ENCODE measurements at places on chromosomes 13 and 19.

DNA sequence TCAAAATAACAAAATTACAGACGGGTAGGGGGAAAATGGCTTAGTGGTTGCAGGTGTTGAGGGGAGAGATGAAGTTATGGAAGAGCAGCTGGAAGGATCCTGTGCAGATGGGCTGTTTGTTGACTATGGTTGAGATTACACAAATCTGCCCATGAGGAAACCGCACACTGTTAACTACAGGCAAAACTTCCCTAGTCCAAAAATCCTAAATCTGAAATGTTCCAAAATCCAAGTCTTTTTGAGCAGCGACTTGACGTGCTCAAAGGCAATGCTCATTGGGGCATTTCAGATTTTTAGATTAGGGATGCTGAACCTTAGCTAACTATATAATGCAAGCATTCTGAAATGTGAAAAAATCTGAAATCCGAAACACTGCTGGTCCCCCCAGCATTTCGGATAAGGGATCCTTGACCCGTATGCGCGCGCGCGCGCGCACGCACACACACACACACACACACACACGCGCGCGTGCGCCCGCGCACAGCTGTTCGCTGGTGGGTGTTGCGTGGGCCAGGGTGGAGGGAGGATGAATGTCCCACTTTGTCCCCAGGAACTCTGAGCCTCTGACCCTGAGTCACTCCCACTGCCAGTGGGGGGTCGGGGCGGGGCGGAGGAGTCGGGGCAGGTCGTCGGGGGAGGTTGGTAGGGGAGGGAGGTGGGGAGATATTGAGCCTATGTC, 6.8 kb downstream of the F2RL3 start:
- DNase-seq, result no peak

GRCh38 chr13:25649001-25649633, 277.3 kb downstream of the ATP8A2 start:
- no peak for DNase-seq

GRCh38 chr13:100534147-100534843, 54.3 kb downstream of the GGACT start:
- no peak for DNase-seq

- DNase-seq, result no peak
These were observed 3.3 kb downstream of the CRB3 start for GRCh38 chr19:6467384-6467783.

DNA sequence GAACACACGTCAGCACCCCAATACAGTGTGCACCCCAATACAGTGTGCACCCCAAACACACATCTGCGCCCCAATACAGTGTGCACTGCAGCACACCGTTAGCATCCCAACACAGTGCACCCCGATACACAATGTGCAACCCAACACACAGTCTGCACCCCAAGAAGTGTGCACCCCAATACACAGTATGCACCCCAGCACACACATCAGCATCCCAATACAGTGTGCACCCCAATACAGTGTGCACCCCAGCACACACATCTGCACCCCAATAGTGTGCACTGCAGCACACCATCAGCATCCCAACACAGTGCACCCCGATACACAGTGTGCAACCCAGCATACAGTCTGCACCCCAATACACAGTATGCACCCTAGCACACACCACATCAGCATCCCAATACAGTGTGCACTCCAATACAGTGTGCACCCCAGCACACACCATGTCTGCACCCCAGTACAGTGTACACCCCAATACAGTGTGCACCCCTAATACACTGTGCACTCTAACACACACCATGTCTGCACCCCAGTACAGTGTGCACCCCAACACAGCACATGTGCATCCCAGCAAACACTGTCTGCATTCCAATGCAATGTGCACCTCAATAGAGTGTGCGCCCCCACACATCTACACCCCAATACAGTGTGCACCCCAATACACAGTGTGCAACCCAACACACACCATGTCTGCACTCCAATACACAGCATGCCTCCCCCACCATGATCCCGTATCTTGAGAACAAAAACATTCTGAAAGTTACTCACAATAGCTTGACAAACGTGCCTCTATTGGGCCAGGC, 855 bp upstream of the CARS2 start:
- DNase-seq, result peak; percentile 37

- DNase-seq, result peak; percentile 45
These were observed 116.8 kb upstream of the CACNA1A start for GRCh38 chr19:13622766-13623715.

DNA sequence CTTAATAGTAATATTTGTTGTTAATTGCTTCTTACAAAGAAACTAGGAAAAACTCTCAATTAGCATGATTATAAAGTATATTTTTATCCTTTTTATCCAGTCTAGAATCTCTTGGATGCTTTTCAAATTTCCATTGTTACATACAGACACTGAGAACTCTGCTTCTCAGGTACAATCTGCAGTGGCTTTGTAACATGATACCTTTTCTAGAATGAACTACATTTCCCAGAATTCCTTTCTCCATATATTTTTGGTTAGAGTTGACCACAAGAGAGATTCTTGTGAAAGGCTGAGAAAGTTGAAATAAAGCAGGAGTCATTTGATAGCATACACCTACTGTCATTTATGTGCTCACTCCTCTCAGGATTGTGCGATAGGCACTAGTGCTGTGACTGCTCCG, 148.6 kb downstream of the SLITRK6 start:
- DNase-seq, result peak; percentile 46

DNA sequence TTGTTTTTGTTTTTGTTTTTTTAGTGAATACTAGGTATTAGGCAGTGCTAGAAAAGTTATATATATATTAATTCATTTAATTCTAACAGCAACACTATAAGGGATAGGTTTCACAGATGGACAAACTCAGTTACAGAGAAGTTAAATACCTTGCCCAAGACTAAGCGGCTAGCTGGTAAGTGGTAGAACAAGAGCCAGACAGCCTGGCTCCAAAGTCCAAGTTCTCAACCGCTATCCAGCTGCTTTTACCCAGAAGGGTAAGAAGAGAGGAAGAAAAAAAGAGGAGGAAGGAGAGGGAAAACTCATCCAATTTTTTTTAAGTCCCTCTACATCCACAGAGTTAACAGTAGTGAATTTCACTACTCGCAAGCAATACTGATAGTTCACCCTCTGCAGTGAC, 217.0 kb downstream of the SPRY2 start:
- DNase-seq, result peak; percentile 8

GRCh38 chr13:75357576-75358289, 124.2 kb downstream of the TBC1D4 start:
- DNase-seq, result peak; percentile 86

DNA sequence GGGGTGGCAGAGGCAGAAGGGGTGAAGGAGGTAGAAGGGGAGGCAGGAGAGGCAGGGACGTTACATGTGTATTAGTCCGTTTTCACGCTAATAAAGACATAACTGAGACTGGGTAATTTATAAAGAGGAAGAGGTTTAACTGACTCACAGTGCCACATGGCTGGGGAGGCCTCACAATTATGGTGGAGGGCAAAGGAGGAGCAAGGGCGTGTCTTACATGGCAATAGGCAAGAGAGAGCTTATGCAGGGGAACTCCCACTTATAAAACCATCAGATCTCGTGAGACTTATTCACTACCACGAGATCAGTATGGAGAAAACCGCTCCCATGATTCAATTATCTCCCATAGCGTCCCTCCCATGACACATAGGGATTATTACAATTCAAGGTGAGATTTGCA, 19.0 kb upstream of the ACOD1 start:
- no peak for DNase-seq

DNA sequence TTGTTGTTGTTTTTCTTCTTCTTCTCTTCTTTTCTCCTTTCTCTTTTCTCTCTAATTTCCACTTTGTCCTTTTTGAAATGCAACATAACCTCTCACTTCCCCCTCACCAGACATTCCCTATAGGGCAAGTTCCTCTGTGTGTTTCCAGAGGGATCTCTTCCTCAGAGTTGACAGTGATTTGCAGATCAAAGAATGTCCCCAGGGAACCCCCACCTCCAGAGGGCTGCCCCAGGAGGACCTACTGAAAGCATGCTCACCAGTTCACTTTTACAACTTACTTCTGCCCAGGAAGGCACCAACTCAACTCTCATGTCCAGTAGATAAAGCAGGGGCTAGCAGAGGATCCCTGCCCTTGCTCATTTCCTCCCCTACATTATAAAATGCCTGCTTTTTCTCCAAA, 1648.0 kb downstream of the PCDH9 start:
- peak; percentile 61 for DNase-seq

- peak; percentile 93 for DNase-seq
These were observed 4.1 kb upstream of the CD79A start for GRCh38 chr19:41872775-41873647.

GRCh38 chr13:108426893-108427292, 157.4 kb downstream of the TNFSF13B start:
- no peak for DNase-seq

- DNase-seq, result peak; percentile 44
These were observed 2.7 kb downstream of the ADGRE5 start for GRCh38 chr19:14383661-14384555.

DNA sequence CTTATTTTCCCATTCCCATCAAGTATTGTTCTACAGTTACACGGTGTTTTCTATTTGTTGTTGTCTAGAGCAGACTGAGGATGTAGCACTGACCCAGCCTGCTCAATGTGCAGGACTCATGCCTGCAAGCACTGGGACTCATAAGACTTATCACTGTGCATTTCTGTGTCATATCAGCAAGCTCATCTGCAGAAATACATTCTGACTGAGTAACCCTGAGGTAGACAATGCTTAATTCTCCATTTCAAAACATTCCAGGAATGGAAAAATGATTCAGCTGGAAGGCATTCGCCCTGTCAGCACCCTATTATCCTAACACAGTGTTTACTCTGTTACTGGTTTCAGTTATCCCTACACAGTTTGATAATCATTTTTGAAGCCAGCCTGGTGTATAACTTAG, 2506.4 kb downstream of the PCDH9 start:
- peak; percentile 73 for DNase-seq

GRCh38 chr13:103055166-103055565, 11.1 kb downstream of the SLC10A2 start:
- no peak for DNase-seq

GRCh38 chr13:47564041-47564440, 437.0 kb downstream of the SUCLA2 start:
- peak; percentile 77 for DNase-seq

- no peak for DNase-seq
These were observed 174.7 kb downstream of the GPC5 start for GRCh38 chr13:91572944-91573598.

- no peak for DNase-seq
These were observed 127.6 kb upstream of the IRS2 start for GRCh38 chr13:109913936-109914510.

- DNase-seq, result no peak
These were observed 418.2 kb downstream of the KLF12 start for GRCh38 chr13:73715911-73716510.

- DNase-seq, result no peak
These were observed 306.8 kb downstream of the DCLK1 start for GRCh38 chr13:35824395-35824794.

- no peak for DNase-seq
These were observed 35.8 kb downstream of the VSTM2B start for GRCh38 chr19:29561601-29562000.

GRCh38 chr13:33721724-33722123, 96.2 kb upstream of the RFC3 start:
- DNase-seq, result no peak

- DNase-seq, result no peak
These were observed 10.9 kb upstream of the RCBTB1 start for GRCh38 chr13:49596221-49596620.

DNA sequence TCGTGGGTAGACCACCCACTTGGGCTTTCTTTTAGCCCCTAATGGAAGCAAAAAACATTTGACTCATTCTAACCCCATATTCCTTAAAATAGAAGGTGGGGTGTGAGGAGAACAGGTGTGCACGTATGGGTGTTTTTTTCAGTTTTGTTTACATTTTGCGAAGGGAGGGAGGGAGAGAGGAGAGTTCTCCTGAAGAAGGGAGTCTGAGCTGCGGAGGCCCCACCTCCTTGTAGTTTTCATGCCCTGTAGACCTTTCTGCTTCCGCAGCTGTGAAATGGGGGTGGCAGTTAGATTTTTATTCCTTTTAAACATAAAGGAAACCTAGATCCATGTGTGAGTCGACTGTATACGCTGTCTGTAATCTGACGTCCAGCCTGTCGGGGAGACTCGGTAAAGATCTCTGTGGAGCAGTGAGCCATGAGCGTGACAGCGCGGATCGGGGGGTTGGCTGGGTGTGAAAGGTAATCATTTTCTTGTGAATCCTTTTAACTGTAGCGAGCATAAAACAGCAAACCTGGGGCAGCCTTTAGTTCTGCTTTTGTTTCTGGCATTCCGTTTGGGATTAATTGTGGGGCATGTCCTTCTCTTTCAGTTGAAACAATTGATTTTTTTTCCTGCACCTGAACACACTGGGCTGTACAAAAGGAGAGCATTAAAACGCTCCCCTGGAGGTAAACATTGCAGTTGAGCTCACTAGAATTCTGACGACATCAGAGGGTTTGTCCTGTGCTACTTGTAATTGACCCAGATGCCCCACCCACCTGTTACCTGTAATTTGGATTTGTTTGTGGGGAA, 2.3 kb downstream of the UPF1 start:
- DNase-seq, result no peak

DNA sequence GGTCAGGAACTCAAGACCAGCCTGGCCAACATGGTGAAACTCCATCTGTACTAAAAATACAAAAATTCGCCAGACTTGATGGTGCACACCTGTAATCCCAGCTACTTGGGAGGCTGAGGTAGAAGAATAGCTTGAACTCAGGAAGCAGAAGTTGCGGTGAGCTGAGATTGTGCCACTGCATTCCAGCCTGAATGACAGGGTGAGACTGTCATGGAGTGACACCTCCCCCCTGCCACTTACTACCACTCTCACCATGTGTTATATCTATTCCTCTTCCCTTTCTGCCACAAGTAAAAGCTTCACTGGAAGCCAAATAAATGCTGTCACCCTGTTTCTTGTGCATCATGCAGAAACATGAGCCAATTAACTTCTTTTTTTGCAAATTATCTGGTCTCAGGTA, 10.6 kb upstream of the CEACAM4 start:
- DNase-seq, result no peak

DNA sequence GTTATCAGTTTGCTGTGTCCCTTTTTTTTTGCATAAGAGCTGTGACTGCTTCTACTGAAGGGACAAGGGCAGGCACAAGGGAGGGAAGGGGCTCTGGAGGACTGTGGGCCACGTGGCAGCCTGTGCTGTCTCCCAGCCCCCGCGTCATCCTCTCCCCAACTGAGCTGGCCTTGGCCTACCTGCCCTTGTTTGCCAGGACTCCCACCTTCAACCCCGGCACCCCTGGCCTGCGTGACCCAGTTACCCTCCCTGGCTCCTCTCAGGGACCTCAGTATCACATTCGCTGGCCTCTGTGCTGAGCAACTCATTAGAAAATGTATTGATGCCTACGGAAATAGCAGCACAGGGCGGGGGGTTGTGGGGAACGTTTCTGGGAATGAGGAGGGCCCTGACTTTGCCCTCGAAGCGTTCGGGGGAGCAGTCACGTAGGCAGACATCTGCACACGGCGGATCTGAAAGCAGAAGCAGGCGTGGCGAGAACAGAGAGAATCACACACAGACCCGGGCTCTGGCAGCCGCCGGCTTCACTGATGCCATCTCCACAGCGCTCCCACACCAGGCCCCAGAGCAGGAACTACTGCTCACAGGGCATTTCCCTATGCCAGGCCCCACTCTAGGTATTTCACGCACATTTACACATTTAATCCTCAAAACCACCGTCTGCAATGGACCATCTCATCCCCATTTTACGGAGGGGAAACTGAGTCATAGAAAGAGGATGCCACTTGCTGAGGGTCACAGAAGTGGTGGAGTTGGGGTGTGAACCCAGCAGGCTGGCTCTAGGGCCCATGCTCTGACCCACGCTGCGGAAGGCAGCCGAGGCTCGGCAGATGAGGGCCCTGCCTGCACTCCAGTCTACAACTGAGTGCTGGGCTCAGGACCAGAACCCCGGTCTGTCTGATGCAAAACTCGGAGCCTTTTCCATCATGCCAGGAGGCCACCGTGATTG, 5.7 kb upstream of the ATF5 start:
- DNase-seq, result no peak

Data from mesendoderm (in vitro differentiated cells).